Left lobe of liver (tissue), 2 donors: ENCODE measurements at places on chromosomes 6 and 20.

DNA sequence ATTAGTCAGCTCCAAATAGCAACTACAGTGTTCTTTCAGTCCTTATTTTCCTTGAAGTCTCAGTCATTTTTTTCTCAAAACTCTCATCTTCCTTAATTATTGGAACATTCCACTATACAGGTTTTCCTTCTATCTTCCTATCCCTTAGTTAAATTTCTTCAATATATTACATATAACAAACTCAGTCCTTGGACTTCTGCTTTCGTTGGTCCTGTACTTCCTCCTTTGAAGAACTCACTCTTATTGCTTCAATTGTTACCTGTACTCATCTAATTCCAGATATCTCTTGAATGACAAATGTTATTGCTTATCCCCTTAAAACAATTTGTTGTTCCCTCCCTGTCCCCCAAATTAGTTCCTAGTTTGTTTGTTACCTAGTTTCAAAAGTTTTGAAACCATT is 67.7 kb upstream of the NOTCH4 start:
- no peak for DNase-seq

DNA sequence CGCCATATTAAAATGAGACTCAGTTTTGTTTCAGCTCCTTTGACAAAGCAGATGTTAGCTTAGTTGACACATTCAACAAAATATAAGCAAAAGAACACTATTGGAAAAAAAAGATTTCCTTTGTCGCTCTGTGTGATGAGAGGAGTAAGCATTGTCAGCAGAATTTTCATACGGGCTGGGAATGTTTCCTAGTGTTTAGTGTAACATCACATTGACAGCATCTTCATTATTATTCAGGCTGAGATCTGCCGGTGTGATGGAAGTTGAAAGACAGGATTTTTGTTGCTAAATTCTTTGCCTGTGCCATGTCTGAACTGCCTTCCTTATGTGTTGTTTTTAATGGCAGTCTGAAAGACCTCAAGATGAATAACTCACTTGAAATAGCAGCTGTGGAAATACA is 49.1 kb downstream of the GRM1 start:
- DNase-seq = no peak

GRCh38 chr6:46186583-46186982 is 15.8 kb upstream of the ENPP5 start:
- no peak for DNase-seq

- no peak for DNase-seq
These were observed 46.4 kb upstream of the CAP2 start for GRCh38 chr6:17347012-17347411.

DNA sequence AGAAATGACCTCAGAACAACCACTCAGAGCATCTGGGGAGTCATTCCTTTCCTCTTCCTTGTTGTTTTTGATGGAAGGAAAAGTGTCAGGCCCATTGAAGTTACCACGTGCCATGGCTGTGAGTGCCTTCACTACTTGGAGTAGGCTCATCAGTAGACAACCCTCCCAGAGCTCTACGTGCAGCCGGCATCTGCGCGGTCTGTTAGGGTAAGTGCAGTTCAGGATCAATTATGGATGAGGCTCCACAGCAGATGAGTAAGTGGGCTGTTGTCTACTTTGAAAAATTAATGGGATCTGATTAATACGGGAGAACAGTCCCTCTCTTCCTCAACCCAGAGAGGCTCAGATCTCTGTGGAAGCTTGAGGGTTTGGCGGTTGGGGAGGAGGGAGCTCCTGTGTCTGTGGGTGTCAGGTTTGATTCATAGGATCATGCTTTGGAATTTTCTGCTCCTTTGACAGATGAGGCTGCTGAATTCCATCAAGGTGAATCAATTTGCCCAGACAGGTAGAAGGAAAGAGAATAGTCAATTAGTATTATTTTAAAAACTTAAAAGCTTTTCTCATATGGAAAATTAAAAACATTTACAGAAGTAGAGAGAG is 93.8 kb upstream of the TOX2 start:
- no peak for DNase-seq

GRCh38 chr6:89495961-89496535 is 63.1 kb downstream of the ANKRD6 start:
- no peak for DNase-seq

GRCh38 chr6:106975738-106976064 is 1.2 kb upstream of the CD24 start:
- no peak for DNase-seq

- DNase-seq = no peak
These were observed 57.1 kb downstream of the CRYBG1 start for GRCh38 chr6:106417572-106418147.

GRCh38 chr20:44011251-44011940 is 96.7 kb downstream of the TOX2 start:
- no peak for DNase-seq

GRCh38 chr6:103396768-103397167 is 1463.0 kb downstream of the HACE1 start:
- no peak for DNase-seq

DNA sequence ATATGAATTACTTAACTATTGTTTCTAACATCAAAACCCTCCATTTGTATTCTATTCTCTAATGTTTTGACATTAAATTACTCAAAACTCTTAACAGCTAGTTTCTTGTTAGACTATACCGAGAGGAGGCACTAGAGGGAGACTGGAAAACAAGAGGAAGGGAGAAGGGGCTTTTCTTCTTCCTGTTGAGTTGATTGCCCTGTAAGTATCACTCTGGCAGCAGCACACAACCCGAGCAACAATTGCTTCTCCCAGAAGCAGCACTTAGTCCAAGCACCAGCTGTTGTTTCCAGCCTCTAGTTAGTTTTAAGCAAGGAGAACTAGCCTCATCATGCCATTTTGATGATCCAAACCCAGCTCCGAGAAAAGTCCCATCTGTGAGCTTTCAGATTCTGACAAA is 603.8 kb downstream of the PRKN start:
- DNase-seq = no peak
